ENCODE measurements at places on chromosomes 6 and 20. TPM values are rescaled to one million over a fixed set of nuclear protein-coding genes. Genes with fewer than 3 reads are reported as not detected.

KLHDC3 gene
- total RNA-seq: 64.5 TPM

PRRT1 gene
- 0.42 TPM for total RNA-seq

TTPAL gene
- 13.6 TPM for total RNA-seq

ZCCHC3 gene
- total RNA-seq: 11.2 TPM

OSER1 gene
- total RNA-seq: 43.2 TPM

ATRN gene
- total RNA-seq: 32.1 TPM

LAMA2 gene
- total RNA-seq: 24.1 TPM

GTSF1L gene
- not detected for total RNA-seq

FHL5 gene
- total RNA-seq: 12.6 TPM

EEF1A2 gene
- 12.0 TPM for total RNA-seq

SRSF6 gene
- total RNA-seq: 92.7 TPM

DNA sequence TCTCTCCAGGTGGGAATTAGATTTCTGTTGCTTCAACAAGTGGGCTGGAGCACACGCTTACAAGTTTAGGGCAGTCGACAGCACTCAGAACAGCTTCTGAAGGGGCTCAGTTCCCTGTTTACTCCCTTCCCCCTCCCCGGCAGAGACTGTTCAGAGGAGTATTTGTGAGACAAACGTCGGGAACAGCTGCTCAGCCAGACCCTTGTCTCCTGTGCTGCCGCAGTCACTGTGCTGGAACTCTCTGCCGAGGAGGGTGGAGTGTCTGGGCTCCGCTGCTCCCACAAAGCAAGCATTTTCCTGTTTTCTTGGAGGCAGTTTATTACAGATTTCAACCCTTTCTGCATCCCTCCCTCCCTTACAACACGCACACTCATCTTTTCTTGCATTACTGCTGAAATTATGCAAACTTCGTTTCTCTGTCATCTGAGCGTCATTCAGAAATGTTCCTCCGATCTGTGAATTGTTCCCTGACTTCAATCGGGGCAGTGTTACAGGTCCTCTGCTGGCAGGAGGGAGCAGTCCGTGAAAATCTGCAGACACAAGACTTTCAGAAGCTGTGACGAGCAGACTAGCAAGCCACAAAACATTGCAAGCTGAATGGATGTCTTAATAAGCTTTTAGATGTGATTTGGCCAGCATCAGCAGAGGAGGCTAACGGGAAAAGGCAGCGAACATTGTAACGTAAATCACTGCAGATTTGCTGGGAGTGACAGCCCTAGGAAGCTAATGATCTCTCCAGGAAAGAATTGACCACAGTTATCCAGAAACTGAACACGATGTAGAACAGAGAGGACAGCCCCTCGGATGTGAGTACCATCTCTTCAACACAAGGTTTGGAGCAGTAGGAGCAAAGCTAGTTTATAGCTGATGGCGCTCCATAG is 76.2 kb downstream of the LYRM2 start:
- DNase-seq: no peak

DNA sequence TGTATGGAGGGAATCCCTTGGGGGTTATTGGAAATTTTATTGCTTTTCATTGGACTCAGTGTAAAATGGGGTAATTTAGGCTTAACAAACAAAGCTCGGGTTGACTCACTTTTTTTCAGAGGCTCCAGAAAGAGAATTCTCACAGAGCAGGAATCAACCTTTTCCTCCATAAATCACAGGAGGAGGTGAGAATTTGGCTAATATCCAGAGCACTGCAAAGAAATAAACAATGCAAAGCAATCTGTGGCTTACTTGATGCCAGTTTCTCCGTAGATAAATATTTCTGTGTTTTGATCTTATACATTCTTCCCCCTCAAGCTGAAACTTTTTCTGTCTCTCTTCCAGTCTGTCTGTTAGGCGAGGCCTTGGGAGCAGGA is 176.6 kb downstream of the TSHZ2 start:
- DNase-seq: no peak

GRCh38 chr6:42204768-42205282 is 10.1 kb upstream of the GUCA1B start:
- no peak for DNase-seq

- no peak for DNase-seq
Observed at GRCh38 chr20:37680420-37680819, 13.4 kb upstream of the CTNNBL1 start.

DNA sequence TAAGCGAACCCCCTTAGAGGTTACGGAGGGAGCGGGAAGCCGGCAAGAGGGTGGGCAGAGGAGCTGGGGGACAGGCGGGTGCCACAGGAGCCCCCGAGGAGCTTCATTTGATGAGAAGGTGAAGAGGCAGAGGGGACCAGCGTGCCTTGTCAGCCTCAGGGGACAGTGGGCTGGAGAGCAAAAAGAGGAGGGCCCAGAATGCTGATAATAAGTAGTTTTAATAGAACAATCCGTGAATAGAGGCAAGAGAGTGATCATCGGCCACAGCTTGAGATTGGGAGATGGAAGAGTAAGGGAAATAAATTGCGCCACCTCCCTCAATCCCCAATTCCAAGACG is 1.3 kb downstream of the COL19A1 start:
- DNase-seq: no peak

GRCh38 chr6:17397764-17398194 is 4.4 kb downstream of the CAP2 start:
- DNase-seq: no peak

- DNase-seq: no peak
Observed at GRCh38 chr6:151806757-151807512, 547 bp upstream of the ESR1 start.

DNA sequence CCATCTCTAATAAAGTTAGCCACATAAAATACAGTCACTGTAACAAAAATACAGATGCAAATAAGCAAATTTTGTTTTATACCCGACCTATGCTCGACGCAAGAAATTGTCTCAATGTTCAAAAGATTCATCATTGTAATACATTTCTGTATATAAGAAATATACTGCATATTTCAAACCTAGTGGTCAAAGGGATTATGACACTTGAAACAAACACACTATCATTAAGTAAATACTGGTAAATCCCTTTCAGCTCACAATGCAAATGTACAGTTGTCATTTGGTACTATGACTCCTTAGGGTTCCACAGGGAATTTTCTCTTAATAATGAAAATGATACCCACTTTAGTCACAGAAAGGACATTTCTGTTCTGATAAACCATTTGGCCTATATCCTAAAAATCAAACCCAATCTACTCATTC is 2.2 kb downstream of the HIVEP2 start:
- DNase-seq: no peak

DNA sequence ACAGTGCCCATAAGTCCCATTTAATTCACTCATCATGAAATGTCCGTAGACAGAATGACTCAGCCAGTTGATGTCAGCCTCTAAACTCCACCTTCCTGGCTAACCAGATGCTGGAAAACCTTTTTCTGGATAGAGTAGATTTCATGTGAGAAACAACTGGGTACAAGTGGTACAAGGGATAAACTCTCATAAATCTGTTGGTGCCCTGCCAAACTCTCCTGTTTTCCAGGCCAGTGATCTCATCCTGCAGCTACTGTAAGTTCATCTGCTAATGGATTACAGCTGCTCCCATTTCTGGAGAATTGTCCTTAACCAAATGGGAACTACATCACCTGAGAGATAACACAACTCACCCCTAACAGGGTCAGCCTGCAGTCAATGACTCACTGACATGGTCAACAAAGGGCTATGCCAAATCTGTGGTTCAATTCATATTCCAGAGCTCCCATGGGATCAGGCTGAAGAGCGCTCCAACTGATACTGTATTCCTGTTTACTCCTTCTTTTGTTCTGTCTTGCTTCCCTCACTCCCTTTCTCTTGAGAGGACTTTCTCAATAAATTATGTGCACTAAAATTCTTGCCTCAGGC is 210.1 kb upstream of the HDDC2 start:
- DNase-seq: no peak

DNA sequence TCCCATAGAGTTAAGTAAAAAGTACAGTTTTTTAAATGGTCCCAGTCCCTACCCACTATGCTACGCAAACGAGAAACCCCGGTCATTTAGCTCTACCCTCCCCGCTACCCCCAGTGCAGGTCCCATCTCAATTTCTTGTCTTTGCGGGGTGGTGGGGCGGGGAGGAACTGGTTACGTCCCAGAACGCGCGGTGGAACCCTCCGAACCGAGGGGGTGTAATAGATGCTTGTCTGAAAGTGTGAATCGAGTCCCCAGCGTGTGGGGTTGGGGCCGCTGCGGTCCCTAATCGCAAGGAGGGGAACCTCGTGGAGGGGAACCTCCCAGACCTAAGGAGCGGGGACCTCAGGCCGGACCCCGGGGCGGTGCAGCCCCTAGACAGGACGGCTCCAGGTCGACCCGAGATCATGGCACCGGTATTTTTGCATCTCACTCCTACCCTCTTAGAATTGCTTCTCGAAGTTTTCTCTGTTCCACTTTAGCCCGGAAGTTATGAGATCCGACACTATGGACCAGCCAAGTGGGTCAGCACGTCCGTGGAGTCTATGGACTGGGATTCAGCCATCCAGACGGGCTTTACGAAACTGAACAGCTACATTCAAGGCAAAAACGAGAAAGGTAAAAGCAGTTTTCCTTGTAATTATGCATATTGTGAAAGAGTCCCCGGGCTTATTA is 779 bp downstream of the HEBP2 start:
- DNase-seq: peak; percentile 84

DNA sequence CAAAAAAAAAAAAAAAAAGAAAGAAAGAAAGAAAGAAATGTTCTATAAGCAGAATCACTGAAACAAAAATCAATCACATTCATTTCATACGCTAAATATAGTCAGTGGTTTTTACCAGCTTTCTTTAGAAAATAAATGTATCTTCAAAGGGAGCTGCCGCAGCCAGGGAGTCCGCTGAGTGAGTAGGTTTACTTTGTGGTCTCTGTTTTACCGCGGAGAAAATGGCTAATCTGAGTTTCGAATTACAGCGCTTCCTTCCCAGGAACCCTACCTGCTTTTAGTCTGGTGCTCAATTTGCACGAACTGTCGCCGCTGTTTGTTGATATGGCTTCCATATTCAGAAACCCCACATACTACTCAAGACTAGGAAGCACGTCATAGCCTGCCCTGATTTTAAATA is 102.4 kb downstream of the TFAP2A start:
- no peak for DNase-seq

GRCh38 chr6:99165838-99166237 is 183.6 kb downstream of the FAXC start:
- no peak for DNase-seq

DNA sequence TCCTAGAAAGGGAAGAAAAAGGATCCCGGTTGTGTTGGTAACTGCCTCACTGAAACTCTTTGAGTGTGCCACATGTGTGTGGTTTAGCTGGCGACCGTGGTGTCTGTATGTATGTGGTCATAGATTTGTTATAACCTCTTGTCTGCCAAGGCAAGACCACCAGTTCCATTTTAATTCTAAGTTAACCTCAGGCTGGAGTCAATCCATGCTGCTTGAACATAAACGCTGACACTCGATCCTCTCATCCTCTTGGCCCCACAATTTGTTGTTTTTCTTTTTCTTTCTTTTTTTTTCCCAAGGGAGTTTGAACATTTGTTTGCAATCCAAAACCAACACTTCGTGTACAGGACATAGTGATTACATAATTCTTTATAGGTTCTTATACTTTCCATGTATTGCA is 318.9 kb upstream of the JAG1 start:
- DNase-seq: no peak

GRCh38 chr6:129754750-129755149 is 44.8 kb upstream of the ARHGAP18 start:
- no peak for DNase-seq

GRCh38 chr6:15327271-15327670 is 81.4 kb downstream of the JARID2 start:
- DNase-seq: no peak

GRCh38 chr20:12640251-12640650 is 368.5 kb upstream of the SPTLC3 start:
- DNase-seq: no peak

DNA sequence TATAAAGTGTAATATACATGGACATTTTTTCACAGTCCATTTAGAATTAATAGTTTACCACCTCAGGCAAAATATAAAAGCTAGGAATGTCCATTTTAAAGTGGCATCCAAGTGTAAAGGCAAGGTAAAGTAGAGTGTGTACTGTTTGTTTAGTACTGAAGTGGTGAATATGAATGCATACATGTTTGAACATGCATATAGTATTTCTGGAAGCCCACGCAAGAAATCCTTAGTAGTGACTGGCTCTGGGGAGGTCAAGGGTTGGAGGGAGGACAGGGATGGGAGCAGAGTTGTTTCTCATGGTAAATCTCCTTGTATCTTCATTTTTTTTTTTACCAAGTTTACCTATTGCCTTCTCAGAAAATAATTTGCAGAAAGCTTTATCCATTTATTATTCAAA is 129.2 kb downstream of the UNC5CL start:
- no peak for DNase-seq

GRCh38 chr6:129516787-129517186 is 193.2 kb downstream of the ARHGAP18 start:
- DNase-seq: no peak

All from suprapubic skin (tissue), 4 donors.